ENCODE measurements at places on chromosomes 2 and 18.

DNA sequence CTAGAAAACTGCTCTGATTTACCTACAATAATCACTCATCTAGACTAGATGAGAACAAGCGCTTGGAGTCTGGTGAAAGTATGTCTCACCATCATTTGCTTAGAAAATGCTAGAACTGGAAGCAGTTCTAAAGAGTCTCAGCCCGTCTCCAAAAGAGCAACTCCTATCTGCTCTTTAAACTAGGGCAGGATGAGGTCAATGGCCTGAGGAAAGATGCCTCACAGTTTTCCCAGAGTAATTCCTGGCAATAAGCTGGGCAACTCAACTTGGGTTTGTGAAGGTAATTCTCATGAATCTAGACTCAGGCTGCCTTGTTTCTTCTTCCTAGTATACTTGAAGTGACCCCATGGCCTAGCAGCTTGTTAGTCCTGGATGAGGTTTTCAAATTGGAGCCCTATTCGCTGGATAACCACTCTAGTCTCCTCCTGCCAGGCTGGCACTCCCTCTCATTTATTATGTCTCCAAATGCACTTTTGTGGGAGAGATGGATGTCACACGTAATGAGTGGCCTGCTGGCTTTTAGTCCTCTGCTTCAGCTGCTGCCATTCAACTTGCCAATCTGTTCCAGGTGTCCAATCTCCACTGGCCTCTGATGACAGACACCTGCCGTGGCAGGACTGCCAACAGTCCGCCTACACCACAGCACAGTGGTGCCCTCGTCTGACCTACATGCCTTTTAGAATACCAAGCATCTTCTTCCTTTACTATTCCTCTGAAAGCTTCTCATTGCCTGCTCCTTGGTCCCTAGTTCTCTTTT lies 80.9 kb downstream of the CABYR start:
- DNase-seq = no peak

DNA sequence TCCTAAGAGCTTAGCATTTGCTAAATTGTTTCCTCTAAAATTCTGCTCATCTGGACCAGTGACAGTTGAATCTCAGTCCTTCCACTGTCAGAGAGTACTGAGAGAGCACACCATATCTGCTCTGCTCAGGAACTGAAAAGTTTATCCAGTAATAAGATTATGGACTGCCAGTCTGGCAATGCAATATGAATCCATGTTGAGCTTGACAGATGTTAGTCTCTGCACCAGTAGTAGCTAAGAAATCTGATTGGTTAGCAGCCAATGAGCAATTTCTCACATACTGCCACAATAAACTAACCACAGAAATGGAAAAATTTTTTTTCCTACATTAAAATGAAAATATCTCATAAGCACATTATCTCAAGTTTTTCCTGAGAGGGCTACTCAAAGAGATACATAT lies 2.3 kb downstream of the PRKD3 start:
- DNase-seq = no peak

DNA sequence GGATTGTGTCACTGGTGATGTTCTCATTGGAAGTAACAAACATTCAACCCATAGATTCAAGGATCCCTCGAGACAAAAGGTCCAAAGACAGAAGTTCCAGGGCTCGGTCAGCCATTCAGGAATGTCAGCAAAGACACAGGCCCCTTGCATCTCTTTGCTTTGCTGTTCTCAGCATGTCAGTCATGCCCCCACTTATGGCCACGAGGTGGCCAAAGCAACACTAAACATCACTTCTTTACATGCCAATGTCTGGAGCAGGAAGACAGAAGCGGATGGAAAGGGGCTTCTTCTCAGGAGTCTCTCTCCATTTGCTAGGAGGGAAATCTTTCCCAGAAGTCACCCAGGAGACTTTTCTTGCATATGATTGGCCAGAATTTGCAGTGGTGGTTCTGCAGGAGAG lies 191.6 kb upstream of the SP5 start:
- no peak for DNase-seq

DNA sequence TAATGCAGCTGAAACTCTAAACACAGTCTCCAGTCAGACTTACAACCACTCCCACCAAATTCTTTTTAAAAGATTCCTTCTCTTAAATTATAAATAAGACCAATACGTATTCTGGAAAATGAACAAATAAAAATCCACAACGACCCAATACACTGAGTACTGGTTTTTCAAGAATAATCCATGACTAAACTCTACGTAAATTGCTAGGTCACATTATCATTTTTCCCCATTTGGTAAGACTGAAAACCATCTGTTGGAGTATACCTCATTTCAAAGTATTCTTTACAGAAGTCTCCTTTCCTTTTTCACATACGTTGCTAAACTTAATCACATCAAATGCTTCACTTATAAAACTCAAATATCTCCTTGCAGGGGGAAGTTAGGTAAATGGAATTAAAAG lies 6.0 kb downstream of the ZNF516 start:
- DNase-seq = no peak

- DNase-seq = no peak
Measured at GRCh38 chr18:6796511-6796910, 67.0 kb downstream of the ARHGAP28 start.

DNA sequence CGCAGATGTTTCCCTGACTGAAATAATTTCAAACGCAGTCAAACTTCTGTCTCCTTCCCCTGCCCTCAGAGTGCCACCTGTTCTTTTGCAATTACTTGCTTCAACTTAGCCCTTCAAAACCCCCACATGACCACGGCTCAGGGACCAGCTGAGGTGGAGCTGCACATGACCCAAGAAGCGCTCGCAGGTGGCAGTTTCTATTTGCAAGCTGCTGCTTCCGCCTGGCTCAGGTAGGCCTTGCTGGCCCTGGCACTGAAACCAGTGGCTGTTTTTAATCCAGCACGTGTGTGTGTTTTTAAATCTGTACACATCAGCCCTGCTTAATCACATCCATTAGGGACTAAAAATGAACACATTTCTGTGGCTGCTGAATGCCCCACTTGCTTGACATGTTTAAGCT lies 95.3 kb downstream of the CCDC93 start:
- DNase-seq = no peak

All from cortex of kidney (tissue), 1 donor.